ENCODE measurements at places on chromosomes 12 and 14. TPM values are rescaled to one million over a fixed set of nuclear protein-coding genes. Genes with fewer than 3 reads are reported as not detected.
A peak's percentile ranks its signal among the peaks of the same experiment; 100 is the strongest.

DNA sequence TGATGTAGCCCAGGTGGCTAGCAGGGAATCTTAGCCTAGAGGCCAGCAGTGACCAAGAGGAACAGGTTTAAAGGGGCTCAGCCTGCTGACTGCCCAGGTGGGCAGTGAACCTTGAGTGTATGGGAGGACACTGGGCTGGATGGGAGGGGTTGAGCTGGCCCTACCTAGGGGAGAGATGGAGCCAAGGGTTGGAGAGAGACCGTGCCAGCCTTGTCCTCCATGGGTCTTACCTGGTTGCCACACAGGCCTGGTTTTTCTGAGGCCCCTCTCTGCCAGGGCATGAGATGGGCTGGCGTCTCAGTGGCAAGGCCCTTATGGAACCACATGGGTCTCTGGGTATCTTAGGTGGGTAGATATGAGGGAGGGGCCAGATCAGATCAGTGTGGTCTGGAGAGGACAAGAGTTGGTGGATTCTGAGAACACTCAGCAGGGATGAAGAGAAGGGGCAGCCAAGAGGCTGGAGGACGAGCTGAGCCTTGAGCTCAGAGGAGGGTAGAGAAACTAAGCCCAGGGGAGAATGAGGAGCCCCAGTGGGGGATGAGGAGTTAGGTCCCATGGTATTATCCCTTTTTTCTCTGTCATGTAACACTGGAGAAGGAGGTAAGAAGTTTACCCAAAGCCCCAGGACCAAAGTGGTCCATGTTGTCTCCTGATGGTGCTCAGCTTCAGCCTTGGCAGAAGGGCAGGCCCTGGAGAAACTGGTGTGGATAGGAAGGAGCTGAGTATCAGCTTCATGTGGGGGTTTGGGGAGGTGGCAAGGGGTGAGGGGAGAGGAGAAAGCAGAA is 3.7 kb downstream of the GZMB start:
- no peak for DNase-seq

Gene CLEC9A
- not detected for total RNA-seq

Gene MGST1
- 694 TPM for total RNA-seq

DNA sequence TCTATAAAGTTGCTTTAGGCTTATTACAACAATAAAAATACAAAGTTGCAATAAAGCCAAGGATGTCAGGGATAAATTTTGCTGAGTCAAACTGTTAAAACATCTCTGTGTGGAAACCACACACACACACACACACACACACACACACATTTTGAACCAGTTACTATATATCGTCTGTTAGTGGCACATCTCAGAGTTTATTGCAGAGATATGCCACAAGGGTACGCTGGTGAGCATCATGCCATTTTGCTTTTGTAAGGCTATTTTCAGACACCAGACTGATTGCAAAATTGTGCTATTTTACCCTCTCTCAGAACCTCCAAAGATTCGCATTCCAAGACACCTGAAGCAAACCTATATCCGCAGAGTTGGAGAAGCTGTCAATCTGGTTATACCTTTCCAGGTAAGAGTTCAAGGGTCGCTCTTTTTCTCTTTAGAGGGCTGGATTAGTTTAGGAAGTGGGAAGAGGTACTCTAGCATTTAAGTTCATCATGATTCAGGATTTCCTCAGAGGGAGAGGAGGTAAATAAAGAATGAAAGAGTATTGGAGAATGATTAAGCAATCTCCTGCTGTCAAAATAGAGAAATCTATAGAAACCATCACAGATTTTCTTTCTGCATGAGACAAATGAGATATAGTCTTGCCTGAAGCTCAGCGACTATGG is 27.3 kb upstream of the CHPT1 start:
- no peak for DNase-seq

GRCh38 chr12:132452596-132453350 is 37.2 kb upstream of the FBRSL1 start:
- no peak for DNase-seq

Gene ATP2A2
- 8.0 TPM for total RNA-seq

Gene SYT1
- 0.74 TPM for total RNA-seq

DNA sequence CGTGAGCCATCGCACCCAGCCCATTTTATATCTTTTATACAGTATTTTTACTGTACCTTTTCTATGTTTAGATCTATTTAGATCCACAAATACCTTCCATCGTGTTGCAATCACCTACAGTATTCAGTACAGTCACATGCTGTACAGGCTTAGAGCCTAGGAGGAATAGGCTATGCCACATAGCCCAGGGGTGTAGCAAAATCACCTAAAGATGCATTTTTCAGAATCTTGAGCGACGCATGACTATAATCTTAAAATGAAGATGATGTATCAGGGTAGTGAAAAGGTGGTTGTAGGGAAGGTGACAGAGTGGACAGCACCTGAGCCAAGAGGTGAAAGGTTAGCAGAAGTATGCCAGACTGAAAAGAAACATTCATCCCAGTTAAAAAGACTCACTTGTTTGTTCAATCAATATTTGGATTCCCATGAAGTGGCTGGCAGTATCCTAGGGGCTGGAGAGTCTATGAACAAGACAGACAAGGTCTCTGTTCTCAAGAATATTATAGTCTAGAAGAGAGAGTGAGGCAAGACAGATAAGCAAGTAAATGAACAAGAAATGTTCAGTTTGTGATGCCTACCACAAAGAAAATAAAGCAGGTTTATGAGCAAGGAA is 3.6 kb downstream of the SPRING1 start:
- no peak for DNase-seq

Gene TMEM52B
- total RNA-seq = not detected

Gene KRT73
- total RNA-seq = not detected

Gene TAS2R20
- not detected for total RNA-seq

Gene LRRIQ1
- 3.2 TPM for total RNA-seq

- peak; percentile 12 for DNase-seq
These were observed 8.5 kb upstream of the ASCL1 start for GRCh38 chr12:102948941-102949352.

- DNase-seq = no peak
These were observed 5.1 kb downstream of the AKAP3 start for GRCh38 chr12:4643747-4644146.

Gene SLC17A8
- not detected for total RNA-seq

DNA sequence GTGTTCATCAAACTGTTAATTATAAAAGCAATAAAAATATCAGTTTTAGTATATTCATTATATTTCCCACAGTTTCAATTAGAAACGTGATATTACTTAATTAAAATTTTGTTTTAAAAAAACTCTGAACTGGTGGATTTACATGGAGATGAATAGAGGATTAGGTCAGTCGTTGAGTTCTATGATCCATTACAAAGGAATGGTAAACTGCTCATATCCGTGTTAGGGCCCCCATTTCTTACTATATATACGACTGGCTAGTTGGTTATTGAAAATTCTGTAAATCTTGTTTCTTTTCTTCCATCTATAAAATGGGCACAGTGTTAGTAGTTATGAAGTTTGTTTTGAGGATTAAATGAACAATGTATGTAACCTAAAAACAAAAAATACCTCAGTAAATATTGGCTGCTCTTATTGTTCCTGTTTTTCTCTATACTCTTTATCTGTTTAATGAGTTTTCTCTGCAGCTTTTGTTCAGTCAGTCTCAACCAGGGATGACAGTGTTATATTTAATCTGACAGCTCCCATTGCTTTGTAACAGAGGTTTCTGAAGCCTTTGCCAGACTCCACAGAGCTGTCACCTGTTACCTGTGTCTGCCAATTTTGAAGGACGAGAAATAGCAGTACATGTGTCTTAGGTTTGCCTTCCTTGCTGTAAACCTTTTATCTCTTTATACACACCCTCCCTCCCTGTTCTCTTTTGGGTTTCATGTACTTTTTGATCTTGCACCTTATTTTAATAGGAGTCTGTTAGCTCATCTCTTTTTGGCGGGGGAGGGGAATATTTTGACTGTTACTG is 41.5 kb downstream of the FRS2 start:
- DNase-seq = no peak

Gene SALL2
- 5.0 TPM for total RNA-seq

DNA sequence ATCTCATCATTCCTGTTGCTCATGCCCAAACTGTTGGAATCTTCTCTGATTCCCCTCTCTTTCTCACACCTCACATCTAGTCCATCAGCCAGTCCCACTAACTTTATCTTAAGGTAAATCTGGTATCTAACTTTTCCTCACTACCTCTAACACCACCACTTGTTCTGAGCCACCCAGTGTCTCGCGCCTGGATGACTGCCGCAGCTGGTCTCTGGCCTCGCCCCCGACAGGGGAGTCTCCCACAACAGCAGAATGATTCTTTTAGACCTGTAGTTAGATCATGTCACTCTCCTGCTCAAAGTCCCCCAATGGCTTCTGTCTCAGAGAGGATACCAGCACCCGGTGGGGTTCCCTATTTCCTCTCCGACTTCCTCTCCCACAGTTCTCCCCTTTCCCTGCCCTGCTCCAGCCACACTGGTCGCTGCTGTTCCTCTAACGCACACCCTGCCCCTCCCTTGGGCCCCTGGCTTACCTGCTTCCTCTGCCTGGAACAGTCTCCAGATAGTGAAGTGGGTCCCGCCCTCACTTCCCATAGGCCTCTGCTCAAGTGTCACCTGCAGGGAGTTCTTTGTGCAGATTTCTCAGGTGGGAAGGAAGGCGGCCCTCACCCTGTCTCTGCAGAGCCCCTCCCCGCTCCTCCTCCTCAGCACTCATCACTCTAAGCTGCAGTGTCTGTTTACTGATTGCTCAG is 338.5 kb upstream of the FKBP4 start:
- no peak for DNase-seq

DNA sequence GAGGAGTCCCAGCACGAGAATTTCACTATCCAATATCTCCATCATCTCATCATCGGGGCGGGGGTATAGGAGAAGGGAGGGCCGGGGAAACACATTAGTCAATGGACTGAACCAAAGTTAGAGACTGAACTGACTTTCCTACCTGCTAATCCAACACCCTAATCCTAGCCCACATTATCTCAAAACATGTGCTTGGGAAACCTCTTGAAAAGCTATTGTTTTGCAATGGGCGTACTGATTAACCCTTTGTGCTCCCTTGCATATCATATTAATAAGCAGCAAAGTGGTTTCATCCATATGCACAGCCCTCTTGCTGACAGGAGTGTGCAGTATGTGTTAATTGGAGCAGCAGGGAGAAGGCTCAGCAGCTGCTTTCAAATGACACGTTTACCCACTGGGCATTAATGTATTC is 125.7 kb upstream of the GRIP1 start:
- no peak for DNase-seq

DNA sequence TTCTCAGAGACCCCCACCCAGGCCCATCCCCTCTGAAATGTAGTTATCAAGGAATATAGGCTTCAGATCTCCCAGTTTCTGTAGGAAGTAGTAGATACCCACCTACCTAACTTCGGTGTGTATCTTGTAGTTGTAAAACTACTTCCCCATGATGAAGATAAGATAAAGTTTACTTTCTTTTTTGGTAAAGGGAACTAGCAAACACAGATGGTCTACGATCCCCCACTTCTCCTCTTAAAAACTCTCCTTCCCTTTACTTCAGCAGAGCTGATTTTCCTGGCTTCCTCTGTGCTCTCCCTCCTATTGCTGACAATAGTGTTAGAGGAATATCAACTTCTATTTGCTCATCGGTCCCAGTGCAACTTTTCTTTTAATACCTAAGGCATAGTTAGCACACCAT is 395.2 kb downstream of the RPL10L start:
- DNase-seq = no peak

DNA sequence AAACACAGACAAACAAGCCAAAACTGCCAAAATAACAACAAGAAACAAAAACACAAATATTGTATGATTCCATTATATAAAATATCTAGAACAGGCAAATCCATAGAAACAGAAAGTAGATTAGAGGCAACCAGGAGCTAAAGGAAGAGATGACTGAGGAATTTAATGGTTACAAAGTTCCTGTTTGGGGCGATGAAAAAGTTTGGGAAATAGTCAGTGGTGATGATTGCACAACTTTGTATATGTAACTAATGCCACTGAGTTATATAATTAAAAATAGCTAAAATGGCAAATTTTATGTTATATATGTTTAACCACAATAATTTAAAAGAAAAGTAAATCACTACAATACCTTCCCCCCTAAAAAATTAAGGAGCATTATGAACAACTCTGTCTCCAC is 24.5 kb downstream of the GNPTAB start:
- DNase-seq = no peak

DNA sequence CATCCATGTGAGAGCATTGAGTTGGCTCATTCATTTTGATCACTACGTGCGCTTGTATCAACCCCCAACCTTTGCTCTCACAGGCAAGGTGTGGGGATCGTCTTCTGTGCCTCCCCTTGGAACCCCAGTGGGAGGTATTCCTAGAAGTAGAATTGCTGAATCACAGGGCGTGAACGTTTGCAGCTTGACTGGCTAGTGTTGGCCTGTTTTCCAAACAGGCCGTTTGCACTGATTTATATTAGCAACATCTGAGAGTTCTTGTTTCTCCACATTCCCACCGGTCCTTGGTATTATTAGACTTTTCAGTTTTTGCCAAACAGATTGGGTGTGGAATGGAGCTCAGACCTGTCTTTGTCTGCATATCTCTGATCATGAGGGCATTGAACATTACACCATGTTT is 288.6 kb upstream of the PWP1 start:
- peak; percentile 66 for DNase-seq

DNA sequence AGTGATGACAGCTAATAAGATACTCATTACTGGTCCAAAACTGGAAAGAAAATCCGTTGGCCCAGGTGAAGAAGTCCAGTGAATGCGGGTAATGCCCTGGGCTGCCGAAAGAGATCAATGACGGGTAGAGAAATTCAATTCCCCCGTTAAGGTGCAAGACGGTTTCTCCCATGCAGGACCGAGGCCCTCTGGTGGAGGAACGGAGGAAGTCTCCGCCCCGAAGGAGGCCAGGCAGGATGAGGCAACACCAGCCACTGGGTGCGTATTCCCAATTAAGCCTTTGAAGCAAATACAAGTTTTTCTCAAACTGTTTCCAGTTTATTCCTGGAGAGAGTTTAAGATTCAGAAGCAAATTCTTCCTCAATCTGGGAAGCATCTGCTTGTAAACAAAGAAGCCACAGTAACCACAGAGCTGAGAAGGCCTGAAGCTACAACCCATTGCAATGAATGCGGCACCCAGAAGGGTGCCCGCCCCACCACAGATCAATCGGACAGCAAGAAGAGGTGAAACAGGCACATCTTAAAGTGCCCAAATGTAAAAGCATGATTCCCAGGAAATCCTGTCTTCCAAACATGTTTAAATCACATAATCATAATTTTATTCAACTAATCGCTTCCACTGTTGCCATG is 118.5 kb downstream of the TTC7B start:
- peak; percentile 51 for DNase-seq

GRCh38 chr12:6567112-6567670 is 900 bp downstream of the NOP2 start:
- DNase-seq = no peak

Gene UBR7
- total RNA-seq = 15.0 TPM

DNA sequence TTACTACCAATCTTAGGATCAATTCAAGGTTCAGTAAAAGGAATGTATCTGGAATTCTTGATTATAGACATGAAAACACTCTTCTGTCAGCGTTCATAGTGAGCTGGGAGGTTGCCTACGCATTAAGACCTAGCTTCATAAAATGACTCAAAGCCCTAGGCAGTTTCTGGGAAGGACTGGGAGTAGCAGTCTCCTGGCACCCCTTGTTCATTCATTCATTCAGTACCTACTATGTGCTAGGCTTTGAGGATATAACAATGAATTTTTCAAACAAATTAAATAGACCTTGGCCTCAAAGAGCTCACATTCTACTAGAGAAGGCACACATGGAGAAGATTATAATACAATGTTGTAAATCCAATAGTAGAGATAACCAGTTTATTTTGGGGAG is 46.1 kb downstream of the MDM2 start:
- DNase-seq = no peak

GRCh38 chr12:91400271-91400670 is 217.7 kb upstream of the DCN start:
- no peak for DNase-seq
